Stimulated activated CD8-positive, alpha-beta memory T cell treated with anti-CD3 and anti-CD28 coated beads, Interleukin-2, amount 100 ng/mL, for 1 hour (primary cell): ENCODE measurements at places on chromosomes 3 and 15.

- no peak for DNase-seq
Measured at GRCh38 chr15:80531796-80532195, 127.6 kb downstream of the ARNT2 start.

GRCh38 chr15:69848551-69849231 is 249.0 kb downstream of the TLE3 start:
- DNase-seq: no peak

GRCh38 chr3:60594025-60594424 is 657.2 kb downstream of the FHIT start:
- DNase-seq: no peak

DNA sequence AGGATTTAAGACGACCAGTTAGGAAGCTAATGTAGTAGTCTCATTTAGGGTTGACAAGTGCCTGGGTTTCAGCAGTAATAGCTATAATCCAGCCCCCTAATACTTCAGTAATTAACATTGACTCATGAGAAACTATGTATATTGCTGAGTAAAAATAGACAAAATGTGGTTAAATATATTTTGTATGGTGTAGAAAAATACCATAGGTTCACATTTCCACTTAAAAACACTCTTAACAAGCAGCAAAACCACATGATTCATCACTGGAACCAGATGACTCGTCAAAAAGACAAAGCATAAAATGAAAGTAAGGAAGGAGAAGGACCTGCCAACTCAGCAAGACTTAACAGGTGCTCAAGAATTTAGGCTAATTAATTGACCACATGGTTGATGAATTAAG is 288.9 kb downstream of the EFHB start:
- no peak for DNase-seq

DNA sequence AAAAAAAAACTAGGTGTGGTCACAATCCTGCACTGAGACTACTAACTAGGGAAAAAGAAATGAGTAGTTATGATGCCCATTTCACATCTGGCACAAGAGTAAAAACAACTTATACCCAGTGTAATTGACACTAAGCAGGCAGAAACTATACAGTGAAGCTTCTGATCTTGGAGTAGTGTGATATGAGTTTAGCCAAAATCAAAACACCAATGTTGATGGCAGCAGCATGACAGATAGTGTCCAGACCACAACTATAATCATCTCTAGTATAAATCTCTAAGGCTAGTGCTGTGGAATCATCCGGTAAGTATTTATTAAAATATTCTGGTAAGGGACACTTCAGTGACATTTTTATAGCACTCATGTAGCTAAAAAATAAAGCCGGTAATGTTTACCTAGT is 108.5 kb upstream of the EPHA6 start:
- DNase-seq: no peak

- no peak for DNase-seq
Measured at GRCh38 chr3:143825513-143825912, 22.8 kb downstream of the SLC9A9 start.

DNA sequence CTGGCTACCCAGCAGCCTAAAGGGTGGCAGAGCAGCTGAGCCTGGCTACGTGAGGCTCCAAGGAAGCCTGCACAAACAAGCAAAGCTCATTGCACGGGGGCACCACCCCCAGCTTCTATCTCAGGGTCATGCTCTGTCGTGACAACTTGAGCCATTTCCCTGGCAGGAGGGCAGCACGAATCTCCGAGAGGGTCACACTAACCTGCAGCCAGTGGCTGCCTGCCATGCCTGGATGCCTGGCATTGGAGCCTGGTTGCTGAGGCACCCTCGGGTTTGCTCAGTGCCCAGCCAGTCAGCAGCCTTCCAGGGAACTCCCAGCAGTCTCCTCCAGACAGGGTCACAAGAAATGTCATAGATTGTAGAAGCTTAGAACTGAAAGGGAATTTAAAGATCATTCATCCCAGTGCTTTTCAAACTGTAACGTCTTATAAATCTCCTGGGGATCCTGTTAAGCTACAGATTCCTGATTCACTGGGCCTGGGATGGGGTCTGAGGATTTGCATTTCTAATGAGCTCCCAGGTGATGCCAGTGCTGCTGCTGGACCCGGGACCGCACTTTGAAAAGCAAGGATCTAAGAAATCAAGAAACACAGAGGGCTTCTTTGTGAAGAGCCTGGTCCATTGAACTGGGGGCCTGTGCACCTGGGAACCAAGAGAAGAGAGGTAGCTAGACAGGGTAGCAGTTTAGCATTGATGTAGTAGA is 48.4 kb downstream of the TMEM266 start:
- DNase-seq: no peak
